ENCODE measurements at places on chromosomes 16 and 17.

DNA sequence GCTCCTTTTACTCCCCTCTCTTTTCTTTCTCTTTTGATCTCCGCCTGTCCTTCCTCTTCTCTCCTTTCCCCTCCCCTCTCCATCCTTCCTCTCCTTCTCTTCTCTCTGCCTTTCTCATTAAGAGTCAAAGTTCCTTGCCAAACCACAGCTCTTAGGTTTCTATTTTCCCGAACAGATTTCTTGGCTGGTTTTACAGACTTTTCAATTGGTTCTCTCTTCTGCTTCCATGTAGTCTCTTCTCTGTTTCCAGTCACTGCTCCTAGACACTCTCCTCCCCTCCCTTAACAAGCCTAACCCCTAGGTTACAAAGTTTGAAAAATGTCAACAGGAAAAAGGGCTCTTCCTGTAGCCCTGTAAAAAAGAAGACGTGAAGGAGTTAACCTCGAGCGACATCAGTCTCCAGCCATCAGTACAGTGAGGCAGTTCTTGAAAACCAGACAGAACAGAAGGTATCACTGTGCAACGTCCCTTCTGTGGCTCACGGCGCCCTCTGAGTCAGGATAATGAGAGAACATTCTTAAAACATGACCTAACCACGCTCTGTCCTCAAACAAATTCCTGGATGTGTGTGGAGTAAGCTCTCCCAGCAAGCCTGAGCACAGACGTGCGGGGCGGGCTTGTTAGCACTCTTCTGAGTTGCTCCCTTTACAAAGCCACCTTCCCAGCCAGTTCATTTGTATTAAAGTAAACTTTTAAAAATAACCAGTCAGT lies 11.6 kb upstream of the MARCHF10 start:
- peak; percentile 67 for DNase-seq

- no peak for DNase-seq
Measured at GRCh38 chr16:61676740-61677139, 359.5 kb downstream of the CDH8 start.

DNA sequence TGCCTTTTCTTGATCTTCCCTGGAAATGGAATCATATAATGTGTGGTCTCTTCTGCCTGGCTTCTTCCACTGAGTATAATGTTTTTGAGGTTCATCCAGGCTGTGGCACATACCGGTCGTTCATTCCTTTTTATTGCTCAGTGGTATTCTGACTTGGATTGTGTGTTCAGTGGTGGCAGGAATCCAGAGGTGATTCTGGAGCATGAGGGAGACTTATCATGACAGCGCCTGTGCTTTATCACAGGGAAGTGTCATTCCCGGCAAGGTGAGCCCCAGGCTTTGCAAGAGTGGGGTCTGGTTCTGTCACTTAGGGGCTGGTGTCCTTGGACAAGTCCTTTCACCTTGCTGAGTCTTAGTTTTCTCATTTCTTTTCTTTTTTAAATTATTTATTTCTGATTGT lies 53.0 kb downstream of the IRX3 start:
- no peak for DNase-seq

DNA sequence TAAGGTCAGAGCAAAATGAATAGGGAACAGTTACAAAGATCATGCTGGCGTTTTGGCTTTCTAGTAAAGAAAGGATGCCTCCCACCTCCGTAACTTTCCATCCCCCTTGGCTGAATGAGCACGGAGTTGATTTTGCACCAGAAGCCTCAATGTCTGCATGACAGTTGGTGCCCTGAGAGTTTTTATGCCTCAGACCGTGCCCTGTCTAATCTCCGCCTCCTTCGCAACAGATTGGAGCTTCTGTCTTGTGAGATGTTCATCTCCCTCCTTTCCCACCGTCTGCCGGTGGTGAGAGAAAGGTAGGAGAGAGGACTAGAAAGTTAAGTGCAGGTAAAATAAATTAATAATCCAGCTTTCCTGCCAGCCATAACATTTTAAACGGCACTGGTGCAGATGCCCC lies 1.9 kb downstream of the HS3ST4 start:
- DNase-seq, result no peak

GRCh38 chr16:72995151-72995881 lies 52.6 kb downstream of the ZFHX3 start:
- DNase-seq, result no peak

DNA sequence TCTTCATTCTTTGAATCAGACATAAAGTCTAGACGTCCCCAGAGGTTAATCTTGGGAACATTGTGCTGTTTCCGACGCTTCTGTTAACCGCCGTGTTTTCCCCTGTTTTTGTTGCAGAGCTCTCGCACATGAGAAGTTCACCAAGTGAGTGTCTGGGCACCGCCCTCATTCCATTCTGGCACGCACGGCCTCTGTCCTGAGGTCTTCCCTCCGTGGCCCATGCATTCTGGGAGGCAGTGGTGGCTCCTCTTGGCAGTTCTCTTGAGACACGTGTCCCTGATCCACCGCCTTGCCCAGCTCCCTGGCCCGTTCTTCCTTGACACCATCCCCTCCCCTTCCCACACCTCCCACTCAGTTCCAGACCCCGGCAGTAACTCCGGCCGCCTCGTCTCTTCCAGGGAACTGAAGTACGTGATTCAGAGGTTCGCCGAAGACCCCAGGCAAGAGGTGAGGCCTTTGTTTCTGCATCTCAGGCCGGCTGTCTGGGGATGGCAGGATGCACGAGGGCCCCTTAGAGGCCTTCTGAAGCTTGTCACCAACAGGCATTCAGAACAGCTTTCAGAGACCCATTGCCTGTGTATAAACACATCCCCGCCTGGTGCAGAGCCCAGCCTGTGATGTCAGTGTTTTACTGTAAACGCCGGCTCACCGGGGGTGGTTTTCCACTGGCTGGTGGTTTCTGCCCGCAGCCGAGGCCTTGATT lies 85.9 kb upstream of the PLCG2 start:
- no peak for DNase-seq

DNA sequence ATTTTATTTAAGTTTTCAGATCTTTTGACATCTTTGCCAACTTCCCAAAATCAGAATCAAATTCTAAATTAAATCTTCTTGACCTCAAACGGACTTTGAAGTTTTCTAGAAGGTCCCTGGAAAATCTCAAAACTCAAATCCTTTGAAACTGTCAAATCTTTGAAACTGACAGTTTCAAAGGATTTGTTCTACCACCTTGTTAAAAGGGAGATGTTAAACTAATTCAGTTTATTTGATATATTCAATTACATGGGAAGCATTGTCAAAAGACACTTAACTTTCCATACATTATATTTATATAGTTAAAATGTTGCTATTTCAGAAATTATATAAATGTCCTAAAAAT lies 3.4 kb upstream of the DPEP1 start:
- DNase-seq, result no peak

DNA sequence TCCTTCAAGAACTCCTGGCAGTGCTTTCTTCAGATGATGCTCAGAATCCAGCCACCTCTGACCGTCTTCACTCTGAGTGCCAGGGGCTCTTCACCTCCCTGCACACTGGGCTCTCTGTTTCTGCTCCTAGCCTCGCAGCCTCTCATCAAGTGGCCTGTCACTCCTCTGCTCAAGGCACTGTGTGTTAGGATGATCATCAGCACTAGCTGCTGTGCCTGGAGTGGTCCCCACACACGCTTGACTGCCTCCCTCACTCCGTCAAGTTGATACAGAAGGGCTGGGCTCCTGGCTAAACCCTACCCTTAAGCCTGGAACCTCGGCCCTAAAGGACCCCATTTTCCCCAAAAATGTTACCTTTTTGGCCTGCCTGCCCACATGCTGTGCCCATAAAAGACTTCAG lies 15.6 kb downstream of the KRT9 start:
- no peak for DNase-seq

GRCh38 chr17:79988185-79988971 lies 47.3 kb downstream of the TBC1D16 start:
- DNase-seq, result no peak

DNA sequence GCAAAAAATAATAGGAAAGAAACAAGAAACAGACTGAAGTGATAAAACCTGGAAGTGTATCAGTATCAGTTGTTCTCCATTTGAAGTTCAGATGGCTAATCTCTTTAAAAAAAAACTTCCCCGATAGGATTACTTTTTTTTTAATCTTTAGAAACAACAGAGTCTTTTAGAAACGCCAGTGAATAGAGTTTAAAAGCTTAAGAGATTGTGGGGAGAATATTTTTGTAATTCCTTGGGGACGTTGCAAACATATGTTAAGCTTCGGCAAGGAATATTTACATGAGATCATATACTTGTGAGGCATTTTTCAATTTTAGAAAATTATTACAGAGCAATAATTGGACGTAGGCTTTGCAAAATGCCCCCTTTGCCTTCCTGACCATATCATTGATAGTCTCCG lies 13.2 kb downstream of the MAF start:
- DNase-seq, result no peak

GRCh38 chr17:47981462-47981861 lies 10.5 kb downstream of the CDK5RAP3 start:
- no peak for DNase-seq

- no peak for DNase-seq
Measured at GRCh38 chr17:6475411-6475810, 31.2 kb downstream of the PIMREG start.

- no peak for DNase-seq
Measured at GRCh38 chr17:1183171-1183873, 3.5 kb upstream of the ABR start.

- no peak for DNase-seq
Measured at GRCh38 chr17:57861790-57862693, 12.2 kb upstream of the MRPS23 start.

- DNase-seq, result peak; percentile 48
Measured at GRCh38 chr17:31559584-31560501, 168.4 kb downstream of the RAB11FIP4 start.

GRCh38 chr16:4933433-4933832 lies 3.5 kb downstream of the PPL start:
- no peak for DNase-seq

- DNase-seq, result no peak
Measured at GRCh38 chr17:80663781-80664206, 119.2 kb downstream of the RPTOR start.

DNA sequence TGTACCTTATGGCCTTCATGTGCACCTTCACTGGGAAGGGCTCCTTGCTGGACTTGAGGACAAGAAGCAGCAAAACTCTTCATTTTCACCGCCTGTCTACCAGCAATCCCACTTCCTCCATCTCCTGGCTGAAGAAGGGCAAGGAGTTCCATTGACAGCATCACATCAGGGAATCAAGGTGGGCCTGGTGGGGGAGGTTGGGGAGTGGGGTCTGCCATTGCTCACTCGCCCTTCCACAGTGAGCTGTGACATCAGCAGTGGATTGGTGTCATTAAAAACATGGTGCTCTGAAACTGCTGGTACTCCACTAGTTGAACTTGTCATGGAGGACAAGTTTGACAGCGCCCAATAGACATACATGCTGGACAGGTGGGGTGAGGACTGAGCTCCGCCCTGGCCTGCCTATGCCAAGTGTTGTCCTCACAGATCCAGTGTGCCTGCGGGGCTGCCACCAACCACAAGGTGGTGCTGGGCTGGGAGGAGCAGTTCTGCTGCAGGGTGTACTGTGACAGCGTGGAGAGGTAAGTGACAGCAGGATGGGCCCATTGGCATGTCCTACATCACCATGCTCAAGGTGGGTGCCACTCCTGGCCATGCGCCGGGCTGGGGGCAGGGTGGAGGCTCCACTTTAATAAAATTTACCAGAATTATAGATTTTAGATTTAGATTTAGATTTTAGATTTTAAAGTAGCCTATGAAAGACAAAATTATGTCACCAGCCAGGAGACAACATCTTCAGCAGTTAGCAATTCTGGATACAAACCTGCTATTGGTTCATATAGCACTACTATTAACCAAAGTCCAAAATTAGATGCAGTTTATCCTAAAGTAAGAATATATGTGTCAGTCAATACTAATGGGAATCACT lies 1729.1 kb downstream of the TP53TG3F start:
- no peak for DNase-seq

GRCh38 chr17:76461765-76462555 lies 5.4 kb upstream of the AANAT start:
- no peak for DNase-seq

GRCh38 chr16:47965439-47965838 lies 190.4 kb downstream of the ABCC12 start:
- no peak for DNase-seq

DNA sequence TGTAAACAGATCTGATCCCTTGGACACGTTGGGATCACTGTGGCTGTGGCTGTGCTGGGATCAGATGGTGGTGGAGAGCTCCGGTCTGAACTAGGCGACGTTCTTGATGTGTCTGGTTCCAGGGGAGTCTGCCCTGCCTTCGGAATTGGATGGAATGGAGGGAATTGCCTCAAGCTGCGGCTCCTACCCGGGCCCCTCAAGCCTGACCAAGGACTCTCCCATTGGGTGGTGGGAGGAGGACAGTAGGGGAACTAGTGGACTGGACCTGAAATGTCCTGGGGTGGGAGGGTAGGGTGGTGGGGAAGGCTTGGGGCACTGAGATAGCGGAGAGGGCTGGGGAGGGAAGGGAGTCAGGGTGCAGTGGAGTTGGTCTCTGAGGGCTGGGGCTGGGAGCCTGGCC lies 3.2 kb upstream of the UBALD1 start:
- no peak for DNase-seq

GRCh38 chr17:64531955-64532371 lies 25.2 kb downstream of the CEP95 start:
- no peak for DNase-seq

- no peak for DNase-seq
Measured at GRCh38 chr16:87491522-87492290, 1.1 kb downstream of the ZCCHC14 start.

DNA sequence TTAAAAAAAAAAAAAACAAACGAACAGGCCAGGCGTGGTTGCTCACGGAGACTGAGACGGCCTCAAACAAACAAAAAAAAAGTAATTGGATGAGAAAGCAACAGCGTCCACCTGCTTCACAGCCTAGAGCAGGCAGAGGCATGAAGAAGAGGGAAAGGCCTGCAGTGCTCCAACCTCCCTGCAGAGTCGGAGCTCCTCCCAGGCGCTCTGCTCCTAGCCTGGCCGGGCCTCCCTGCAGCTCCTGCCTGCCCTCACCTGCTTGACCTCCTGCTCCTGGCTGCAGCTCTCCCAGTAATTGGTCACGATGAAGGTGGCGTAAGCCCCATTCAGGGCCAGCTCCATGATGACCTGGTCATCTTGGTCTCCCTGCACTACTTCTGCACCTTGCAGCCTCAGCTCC lies 5.5 kb downstream of the NMRAL1 start:
- no peak for DNase-seq

- peak; percentile 51 for DNase-seq
Measured at GRCh38 chr17:5526821-5527598, 40.6 kb downstream of the MIS12 start.

GRCh38 chr17:4534928-4535666 lies 20.1 kb downstream of the MYBBP1A start:
- no peak for DNase-seq

GRCh38 chr16:12149971-12150370 lies 173.4 kb downstream of the SNX29 start:
- no peak for DNase-seq

GRCh38 chr17:20116683-20117309 lies 107.6 kb downstream of the SPECC1 start:
- DNase-seq, result peak; percentile 47

DNA sequence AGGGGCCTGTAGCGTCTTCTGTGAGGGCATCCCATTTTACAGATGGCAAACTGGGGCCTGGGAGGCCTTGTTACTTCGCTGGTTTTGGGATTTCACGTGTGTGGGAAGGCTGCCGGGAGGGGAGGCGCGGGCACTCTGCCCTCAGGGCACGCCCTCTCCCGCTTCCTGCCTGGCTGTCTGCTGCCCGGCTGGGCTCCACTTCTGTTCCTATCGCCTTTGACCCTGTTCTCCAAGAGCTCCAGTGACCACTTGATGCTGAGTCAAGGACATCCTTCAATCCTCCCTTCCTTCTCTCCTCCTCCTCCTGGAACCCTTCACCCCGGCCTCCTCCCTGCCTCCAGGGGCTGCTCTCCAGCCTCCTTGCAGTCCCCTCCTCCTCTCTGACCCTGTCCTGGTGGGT lies 16.0 kb downstream of the SPNS3 start:
- DNase-seq, result no peak

- no peak for DNase-seq
Measured at GRCh38 chr17:74920642-74921025, 2.4 kb downstream of the USH1G start.
